ENCODE measurements at places on chromosomes 13 and 19.

DNA sequence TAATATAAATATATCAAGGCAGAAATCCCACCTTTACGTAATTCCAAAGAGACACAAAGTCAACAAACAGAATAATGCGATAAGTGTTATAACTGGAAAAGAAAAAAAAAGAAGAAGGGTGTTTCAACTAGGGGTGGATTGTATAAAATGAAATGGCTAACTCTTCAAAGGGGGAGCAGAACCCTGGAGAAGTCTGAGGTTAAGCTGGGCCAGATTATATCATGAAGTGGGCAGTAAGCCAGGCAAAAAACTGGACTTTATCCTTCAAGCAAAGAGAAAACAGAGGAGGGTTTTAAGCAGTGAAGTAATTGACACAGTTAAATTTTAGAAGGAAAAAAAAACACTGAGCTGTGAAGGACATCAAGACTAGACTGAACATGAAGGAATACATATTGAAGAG, 41.9 kb downstream of the TBC1D4 start:
- DNase-seq = no peak

DNA sequence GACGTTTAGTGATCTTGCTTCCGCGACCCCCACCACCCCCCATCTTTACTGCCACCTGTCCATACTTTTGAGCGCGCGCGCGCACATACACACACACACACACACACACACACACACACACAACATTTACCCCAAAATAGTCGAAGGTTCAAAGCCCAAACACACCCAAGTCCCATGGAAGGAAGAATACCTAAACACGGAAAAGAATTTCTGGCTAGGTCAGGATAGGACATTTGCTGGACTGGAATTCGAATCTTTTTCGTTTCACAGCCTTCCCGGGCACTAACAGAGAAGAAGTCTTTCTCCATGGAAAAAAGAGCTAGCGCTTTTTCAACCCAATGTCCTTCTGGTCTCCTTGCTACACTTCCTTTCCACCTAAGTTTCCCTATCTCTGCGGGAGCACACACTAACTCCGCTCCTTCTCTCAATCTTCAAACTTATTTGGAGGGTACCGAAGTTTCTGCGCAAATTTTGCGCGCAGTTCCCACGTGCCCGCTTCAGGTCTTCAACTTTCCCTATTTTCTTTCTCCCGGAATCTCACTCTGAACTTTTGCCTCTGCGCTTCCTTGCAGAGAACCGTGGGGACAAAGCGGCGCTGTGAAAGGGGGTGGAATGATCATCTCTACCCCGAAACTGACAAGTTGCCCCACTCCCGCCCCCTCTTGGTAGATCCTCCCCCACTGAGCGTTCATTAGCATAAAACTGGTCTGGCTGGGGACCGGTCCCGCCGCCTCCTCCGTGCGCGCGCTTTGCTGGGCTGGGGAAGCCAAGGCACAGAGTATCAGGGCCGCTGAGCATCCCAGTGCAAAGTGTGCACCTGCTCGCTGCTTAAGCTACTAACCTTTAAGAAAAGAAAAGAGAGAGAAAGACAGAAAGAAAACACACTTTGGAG, 2.7 kb downstream of the DACH1 start:
- DNase-seq = no peak

GRCh38 chr13:110528371-110528770, 33.2 kb downstream of the RAB20 start:
- DNase-seq = no peak

GRCh38 chr13:44013758-44014291, 134.1 kb downstream of the LACC1 start:
- no peak for DNase-seq

- DNase-seq = no peak
Measured at GRCh38 chr13:53152057-53152421, 123.4 kb downstream of the OLFM4 start.

- DNase-seq = no peak
Measured at GRCh38 chr13:114103801-114104654, 28.4 kb downstream of the RASA3 start.

DNA sequence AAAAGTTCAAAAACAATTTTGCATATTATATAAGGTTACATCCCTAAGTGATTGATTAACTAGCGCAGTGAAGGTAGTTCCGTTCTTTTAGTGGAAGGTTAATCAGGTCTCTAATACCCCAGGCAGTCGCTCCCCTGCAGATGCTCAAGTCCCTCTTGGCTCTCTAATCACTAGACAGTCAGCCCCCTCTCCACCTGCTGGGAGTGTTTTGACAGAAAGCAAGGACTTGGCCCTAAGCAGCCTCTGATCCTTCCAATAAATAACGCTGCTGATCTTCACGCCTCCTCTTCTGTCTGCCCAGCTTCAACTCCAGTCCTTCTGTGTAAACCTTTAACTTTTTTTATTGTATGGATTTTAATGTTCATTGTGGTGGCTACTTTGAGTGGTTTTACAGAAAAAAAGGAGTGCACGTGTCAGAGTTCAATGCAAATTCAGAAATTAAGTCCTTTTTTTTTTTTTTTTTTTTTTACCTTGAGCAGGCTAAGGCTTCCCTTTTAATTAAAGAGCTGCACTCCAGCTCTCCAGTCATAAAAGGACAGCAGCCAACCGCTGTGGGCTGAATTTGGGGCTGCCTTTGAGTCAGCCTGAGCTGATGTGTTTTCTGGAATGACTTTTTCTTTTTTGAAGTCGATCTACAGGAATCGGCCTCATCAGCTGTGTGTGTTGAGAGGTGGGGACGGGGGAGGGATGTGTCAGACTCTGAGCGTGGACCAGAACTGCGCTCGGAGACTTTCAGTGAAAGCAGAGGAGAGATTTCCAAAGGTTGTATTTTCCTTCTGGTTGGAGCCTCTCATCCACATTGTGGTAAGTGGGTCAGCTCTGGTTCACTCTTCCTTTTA, 33.8 kb upstream of the MYO16 start:
- no peak for DNase-seq

DNA sequence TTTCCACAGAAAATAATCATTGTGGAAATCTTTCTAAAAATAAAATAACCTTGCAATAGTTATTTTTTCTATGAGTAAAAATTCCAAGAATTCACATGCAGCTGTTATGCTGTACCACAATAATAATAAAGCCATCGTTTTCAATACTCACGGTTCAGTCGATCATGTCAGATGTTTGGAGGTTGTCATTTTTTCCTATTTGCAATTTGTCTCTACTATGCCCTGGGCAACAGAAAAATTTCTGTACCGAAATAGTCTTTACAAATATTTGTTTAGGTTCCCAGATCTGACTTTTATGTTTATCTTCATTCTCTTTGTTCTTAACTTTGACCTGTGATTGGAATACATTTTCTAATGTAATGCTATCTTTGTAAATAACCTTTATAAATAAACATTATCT, 79.7 kb downstream of the ESD start:
- DNase-seq = no peak

- DNase-seq = no peak
Measured at GRCh38 chr19:38654628-38655055, 7.2 kb downstream of the ACTN4 start.

DNA sequence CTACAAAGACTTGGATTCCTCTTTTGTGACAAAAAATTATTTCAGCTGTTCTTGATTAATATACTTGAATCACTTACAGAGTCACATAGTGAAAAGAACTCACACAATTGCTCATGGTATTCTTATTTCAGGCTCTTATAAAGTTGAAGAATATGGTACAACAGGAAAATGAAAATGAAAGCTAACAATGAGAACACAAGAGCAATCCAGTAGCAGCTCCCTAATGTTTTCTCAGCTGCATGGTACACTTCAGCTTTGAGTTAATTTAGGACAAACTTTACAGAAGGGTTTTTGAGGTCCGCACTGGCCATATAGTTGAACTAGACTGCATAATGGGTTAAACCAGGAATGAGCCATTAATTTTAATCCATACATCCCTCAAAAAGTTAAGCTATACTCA, 1261.8 kb downstream of the SLITRK5 start:
- no peak for DNase-seq

DNA sequence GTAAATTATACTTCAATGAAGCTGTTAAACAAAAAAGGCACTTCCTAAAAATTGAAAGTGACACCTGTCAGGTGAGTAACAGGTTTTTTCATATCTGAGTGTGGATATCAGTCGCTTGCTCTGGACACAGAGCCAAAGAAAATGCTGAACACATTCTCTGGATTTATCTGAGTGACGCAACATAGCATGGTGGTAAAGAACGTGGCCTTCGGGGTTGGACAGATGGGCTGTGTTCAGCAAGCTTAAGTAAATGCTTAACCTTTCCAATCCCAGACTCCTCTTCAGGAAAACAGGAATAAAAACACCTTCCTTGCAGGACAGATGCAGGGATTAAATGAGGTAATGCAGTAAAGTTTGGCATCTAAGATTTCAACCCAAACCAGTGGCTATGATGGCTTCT, 132.0 kb downstream of the FOXO1 start:
- DNase-seq = no peak

DNA sequence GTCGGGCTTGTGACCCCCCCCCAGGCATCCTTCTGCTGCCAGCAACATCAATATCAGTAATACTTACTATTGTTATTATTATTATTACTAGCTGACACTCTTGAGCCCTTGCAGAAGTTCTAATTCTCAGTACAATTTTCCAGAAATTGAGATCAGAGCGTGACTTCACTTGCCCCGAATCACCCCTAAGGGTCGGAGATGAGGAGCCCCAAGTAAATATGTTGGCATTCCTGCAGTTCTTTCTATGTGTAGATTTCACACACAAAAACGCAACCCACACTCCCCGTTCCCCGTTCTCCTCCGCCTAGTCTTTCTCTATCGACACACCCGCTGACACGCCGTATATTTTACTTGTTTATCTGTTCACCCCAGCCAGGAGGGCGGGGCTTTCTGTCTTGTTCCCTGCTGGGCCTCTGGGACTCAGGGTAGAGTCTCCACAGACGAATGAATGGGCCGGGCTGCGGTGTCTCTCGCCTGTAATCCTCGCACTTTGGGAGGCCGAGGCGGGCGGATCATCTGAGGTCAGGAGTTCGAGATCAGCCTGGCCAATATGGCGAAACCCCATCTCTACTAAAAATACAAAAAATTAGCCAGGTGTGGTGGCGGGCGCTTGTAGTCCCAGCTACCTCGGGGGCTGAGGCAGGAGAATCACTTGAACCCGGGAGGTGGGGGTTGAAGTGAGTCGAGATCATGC, 14.7 kb downstream of the TLE5 start:
- peak; percentile 81 for DNase-seq

DNA sequence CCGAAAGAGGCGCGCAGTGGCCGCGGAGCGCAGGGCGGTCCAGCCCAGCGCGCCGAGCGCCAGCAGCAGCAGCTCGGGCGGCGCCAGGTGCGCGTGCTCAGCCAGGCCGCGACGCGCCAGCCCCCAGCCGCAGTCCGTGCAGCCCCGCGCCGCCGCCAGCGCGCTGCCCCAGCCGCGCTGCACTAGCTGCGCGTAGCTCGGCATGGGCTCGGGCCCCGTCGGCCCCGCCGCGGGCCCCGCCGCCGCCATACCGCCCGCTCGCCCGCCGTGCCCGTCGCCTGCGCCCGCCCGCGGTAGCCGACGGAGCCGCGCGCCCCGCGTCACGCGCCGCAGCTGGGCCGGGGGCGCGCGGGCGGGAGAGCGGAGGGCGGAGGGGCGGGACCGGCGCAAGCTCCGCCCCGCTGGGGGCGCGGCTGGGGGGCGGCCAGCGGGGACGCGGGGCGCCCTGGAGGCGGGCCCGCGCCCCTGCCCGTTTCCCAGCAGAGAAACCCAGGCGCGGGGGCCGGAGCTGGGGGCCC, at the start of gene CERS1:
Gene CERS1 (minus strand): TSS at position 335 of the 518 bp plus-strand sequence. CDS start 86 bp downstream, at position 249.
- peak; percentile 54 for DNase-seq

DNA sequence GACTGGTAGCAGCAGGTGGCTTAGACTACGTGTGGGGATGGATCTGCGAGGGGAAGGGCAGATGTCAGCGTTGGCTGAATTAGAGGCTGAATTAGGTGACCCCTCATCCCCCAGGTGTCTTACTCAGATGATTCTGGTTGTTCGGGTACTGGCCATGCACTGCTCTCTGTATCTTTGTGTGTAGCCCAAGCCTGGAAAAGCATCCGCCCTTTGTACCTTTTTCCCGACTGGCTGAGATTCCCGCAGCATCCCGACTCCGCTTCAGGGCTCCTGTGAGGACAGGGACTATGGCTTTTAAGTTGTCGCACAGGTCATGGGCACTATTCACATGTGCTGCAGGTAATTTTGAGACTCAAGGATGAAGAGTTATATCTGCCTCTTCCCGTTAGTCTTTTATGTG, 7.2 kb downstream of the TFDP1 start:
- DNase-seq = no peak

GRCh38 chr13:35965226-35965927, 165.8 kb downstream of the DCLK1 start:
- no peak for DNase-seq

DNA sequence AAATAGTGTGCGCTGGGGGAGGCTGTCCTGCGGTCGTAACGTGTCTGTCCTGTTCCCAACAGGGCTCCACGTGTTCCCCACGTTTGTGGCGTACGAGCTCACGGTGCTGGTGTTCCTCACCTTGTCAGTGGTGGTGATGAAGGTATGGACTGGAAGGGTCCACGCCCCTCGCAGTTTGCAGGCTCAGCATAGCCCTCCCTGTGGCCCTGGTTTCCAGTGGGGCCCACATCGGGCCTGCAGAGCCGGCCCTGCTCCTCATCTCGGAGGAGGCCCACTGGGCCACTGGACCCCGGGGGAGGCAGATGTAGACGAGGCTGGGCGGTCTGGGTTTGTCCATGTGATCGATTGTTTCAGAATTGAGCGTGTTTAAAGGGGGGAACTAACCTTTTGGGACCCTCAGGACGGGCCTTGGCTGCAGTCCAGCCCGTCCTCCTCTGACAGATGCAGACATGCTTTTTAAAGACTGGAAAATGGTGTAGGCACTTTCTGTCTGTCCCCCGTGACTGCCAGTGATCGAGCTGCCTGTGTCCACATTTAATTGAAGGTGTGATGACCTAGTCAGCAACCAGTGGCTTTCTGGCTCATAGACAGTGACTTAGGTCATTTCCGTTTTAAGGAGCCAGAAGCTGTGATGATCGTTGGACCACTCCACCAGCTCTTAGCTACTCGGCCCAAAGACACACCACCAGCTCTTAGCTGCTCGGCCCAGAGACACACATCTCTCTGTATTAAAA, 37.1 kb upstream of the TFDP1 start:
- no peak for DNase-seq

- no peak for DNase-seq
Measured at GRCh38 chr13:45575830-45576180, 39.7 kb downstream of the ERICH6B start.

DNA sequence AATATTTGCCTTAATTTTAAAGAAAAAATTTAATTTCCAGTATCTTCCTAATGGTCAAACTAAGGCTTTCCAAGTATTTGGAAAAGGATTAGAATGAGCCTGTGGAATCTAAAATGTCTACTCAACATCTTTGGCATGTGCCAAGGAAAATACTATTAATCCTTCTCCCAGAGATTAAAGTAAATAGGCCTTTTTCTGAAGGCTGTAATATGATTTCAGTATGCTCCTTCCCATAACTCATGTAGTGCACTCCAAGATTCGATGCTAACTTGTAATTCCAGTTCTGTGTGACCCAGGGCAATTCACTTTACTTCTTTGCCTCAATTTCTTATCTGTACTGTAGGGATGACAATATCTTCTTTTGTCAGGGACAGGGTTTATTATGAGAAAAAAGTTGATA, 196.9 kb downstream of the ZIC5 start:
- no peak for DNase-seq

- no peak for DNase-seq
Measured at GRCh38 chr19:5966215-5966614, 11.7 kb downstream of the RANBP3 start.
